ENCODE measurements at places on chromosomes 2 and 18. TPM values are rescaled to one million over a fixed set of nuclear protein-coding genes. Genes with fewer than 3 reads are reported as not detected.

DNA sequence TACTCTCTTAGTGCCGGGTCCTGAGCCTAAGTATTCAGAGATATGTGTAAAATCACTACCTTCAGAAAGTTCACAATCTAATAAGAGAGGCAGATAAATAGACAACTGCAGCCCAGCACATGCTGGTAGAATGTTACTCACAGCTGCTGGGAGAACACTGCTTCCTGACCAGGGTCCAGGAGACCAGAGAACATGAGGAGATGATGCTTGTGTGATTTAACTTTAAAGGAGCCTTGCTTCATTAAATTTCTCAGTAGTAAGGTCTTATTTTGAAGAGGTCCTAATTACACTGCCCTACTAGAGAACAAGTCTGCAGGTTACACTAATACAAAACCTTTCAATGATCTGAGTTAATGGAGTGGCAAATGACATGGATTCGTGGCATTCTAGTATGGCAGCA lies 209.9 kb upstream of the TRIB2 start:
- no peak for DNase-seq
- peaks cover 15% of the 10 kb centered on the region for H3K36me3 ChIP-seq
- no peaks in the 10 kb centered on the region for H3K27me3 ChIP-seq

- no peaks in the 10 kb centered on the region for H3K36me3 ChIP-seq
- no peak for DNase-seq
- H3K4me1 ChIP-seq: no peaks in the 10 kb centered on the region
- peaks cover 2% of the 10 kb centered on the region for H3K27me3 ChIP-seq
- no peak overlapping the region for H3K27ac ChIP-seq
- H3K4me3 ChIP-seq: no peak overlapping the region
These were observed 357.0 kb upstream of the FANCL start for GRCh38 chr2:58598171-58598570.

DNA sequence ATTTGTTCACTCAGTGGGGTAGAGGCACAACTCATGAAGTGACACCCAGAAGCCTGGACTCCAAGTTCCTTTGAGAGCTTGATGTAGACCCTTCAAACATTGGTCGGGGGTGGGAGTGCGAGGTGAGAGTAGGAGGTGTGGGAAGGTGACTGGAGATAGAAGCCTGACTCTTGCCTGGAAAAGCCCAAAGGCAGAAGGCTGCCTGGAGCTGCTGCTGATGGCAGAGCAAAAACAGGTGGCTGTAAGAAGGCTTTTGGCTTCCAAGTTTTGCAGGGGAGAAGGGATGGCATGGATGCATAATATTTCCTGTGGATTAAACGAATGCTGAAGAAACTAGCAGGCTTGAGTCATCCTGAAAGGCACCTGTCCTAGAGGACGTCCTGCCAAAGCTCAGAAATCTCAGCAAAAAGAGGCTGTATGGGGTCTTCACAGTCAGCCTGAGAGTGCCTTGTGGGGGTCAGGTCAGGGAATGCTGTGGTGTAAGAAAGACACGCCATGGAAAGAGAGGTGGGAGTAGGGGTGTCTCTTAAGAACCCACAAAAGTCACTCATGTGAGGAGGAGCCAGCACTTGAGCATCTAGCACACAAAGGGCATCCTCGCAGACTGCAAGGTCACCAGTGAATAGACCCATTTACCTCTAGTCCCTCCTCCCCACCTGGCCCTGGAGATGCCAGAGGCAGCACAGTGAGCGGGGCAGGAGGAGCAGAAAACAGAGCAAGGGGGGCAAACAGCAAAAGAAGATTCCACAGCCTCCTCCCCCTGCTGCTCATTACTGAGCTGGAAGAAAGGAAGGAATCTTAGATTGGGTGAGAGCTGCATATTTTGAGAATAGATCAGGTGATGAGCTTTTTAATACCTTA lies 37.5 kb downstream of the FASTKD2 start:
- no peak overlapping the region for H3K27ac ChIP-seq
- DNase-seq: no peak
- no peaks in the 10 kb centered on the region for H3K27me3 ChIP-seq
- H3K4me1 ChIP-seq: peaks cover 15% of the 10 kb centered on the region
- no peak overlapping the region for H3K4me3 ChIP-seq

DNA sequence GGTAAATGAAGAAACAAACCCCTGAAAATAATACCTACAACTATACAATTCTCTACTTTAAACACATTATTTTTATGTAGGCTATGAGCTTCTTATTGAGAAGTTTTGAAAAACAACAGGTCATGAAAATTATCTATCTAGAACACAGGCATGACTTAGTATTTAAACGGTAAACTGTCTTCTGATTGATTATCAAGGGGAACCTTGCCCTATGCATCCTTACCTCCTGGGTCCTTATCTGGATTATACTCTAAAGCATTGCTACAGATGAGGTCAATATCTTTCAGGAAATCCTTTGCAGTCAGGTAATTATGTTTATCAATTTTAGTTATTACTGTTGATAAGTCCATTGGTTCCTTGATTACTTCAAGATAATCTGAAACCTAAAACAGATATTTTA lies 144.3 kb downstream of the ATAD2B start:
- DNase-seq: no peak
- H3K27ac ChIP-seq: no peak overlapping the region
- no peak overlapping the region for H3K4me3 ChIP-seq

Gene ERBB4
- not detected for total RNA-seq

Data from activated naive CD8-positive, alpha-beta T cell treated with anti-CD3 and anti-CD28 coated beads, Interleukin-2, amount 10 ng/mL, durations not matched to agents 7 days and 5 days (primary cell).